ENCODE measurements at places on chromosomes 6 and 20. TPM values are rescaled to one million over a fixed set of nuclear protein-coding genes. Genes with fewer than 3 reads are reported as not detected.

The TM9SF4 gene
- 45.4 TPM for total RNA-seq

The TPX2 gene
- 123 TPM for total RNA-seq

The MCHR2 gene
- total RNA-seq: not detected

The HLA-DOB gene
- 4.0 TPM for total RNA-seq

The CENPQ gene
- total RNA-seq: 12.3 TPM

The POPDC3 gene
- total RNA-seq: not detected

The PTGIS gene
- total RNA-seq: 0.60 TPM

The SIRPB2 gene
- not detected for total RNA-seq

Measured in activated naive CD4-positive, alpha-beta T cell treated with anti-CD3 and anti-CD28 coated beads, Interleukin-2, amount 50 U/mL, for 72 hours (primary cell).